Stimulated activated CD8-positive, alpha-beta memory T cell treated with anti-CD3 and anti-CD28 coated beads, Interleukin-15, amount 100 ng/mL, for 4 hours (primary cell): ENCODE measurements at places on chromosomes 4 and X.

DNA sequence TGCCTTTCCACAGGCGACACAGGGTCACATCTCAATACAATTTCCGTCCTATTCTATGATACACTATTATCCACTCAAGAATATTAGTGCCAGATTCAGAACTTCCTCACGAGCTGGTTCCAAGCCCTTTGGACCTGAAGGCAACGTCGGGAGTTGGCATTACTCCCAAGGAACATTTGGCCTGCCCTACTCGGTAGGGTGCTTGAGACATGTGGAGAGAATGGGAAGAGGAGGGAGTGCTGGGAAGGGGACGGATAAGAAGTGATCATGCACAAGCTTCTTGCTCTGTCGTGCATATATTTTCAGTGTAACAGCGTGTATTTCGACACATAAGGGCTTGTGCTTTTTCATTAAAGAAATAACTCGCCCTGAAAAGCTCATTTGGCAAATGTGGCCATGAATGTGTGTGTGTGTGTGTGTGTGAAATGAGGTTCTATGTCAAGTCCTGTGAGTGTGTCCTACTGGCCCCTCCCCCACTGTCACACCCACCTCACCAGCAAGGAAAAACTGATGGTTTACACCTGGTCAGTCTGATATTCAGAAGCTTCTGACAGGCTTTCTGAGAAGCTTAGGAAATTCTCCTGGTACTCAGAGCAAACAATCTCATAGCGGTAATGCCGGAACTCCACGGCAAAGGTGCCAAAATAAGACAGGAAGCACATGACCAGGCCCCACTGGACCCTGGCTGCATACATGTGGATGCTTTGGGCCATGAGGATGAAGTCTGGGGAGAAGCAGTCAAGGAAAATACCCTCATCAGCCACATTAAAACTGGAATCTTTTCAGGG is 54.8 kb downstream of the ENOPH1 start:
- no peak for DNase-seq

DNA sequence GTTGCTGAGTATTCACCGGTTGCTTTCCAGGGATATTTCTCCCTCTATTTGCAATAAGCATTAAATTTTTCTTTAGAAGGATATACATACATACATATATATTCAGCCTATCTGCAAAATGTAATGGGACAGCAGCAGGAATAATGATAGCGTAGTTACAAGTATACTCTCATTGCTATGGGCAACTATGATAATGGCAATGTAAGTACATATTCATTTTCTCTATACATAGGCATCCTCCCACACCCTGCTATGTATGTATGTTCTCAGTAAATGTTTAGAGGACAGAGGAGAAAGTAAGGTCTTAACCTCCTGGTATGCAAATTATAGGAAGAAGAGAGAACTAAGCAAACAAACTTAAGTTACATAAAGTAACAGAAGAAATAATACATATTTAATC is 19.7 kb upstream of the MAB21L2 start:
- DNase-seq, result no peak

- DNase-seq, result no peak
These were observed 71.7 kb downstream of the DDX60L start for GRCh38 chr4:168408620-168409019.

DNA sequence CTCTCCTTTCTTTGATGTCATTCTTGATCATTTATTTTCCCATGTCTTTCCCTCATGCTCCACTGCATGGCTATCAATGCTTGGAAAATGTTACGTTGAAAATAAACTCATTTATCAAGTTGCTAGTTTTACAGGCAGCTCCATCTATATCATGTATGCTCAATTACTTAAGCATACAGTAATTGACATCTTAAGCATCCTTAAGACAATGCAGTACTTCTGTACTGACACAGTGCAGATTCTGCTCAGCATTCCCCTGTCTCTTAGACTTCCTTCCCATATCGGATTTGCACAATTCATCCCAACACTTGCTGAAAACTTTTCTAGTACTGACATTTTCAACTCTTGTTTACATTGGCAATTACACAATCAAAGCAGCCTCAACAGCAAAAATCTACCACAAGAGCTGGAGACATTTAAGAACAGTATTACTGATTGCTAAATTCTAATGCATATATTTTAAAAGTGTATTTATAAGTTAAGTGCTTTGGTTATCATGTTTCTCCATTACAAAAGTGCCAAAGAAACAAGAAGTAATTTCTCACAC is 165.6 kb downstream of the ATP10D start:
- no peak for DNase-seq

- no peak for DNase-seq
These were observed 742 bp upstream of the TAF1 start for GRCh38 chrX:71365356-71365874.

GRCh38 chr4:24076811-24077210 is 187.0 kb upstream of the PPARGC1A start:
- no peak for DNase-seq

DNA sequence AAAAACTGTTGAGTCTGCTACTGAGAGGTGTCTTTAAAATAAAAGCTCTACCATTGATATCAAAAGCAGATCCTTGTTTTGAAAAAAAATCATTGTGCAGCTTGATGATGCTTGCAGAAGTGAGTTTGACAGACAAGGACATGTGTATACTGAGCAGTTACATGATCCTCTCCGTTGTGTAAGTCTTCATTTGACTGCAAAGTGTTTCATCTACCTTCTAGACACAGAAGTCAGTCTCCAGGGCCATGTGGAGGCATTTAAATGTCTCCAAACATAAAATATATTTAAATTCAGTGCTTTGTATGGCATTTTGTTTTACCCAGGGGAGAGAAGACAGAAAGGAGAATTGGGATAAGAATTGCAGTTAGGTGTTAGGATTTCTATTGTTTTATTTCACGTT is 107.8 kb upstream of the MYOZ2 start:
- no peak for DNase-seq

GRCh38 chrX:19188566-19188965 is 66.3 kb upstream of the ADGRG2 start:
- DNase-seq, result no peak

DNA sequence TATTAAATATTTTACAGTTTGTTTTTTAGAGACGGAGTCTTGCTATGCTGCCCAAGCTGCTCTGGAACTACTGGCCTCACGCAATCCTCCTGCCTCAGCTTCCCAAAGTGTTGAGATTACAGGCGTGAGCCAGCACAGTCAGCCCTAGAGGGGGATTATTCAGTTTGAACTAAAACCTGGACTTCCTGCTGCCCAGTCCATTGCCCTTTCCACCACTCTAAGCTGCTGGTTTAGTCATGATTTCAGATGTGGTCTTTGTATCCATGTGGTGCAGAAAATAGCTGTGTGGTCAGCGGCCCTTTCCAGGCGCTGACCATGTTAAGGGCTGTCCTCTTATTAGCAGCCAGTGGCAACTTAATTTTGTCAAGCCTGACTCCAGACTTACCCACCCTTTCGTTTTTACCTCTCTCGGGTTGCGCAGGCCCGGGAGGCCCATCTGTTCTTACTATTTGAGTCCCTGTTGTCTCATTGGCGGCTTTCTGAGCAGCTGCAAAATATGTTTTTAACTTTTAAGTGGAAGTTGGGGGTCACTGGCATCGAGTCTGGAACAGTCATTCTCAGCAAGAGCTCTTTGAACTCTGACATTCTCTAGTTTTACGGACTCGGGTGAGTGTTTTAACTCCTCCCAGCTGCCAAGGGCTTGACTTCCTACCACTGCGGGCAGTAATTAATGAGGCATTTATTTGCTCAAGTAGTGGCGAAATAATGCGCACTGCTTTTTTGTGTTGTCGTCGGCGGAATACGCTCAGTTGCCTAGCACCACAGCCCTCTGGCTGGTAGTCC is 773 bp upstream of the VMA21 start:
- no peak for DNase-seq

DNA sequence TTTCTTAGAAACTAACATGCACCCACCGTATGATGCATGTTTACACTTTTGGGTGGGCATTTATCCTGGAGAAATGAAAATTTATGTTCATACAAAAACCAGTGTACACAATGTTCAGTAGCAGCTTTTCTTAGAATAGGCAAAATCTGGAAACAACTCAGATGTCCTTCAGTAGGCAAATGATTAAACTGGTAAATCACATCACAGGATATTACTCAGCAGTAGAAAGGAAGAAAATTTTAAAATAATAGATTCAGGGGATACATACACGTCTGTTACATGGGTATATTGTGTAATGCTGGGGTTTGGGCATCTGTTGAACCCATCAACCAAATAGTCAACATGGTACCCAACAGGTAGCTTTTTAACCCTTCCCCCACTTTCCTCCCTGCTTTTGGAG is 25.2 kb upstream of the HSPA4L start:
- DNase-seq, result no peak

GRCh38 chr4:147924604-147925412 is 192.9 kb downstream of the ARHGAP10 start:
- DNase-seq, result no peak

GRCh38 chr4:8786166-8786565 is 85.5 kb downstream of the HMX1 start:
- DNase-seq, result no peak

- no peak for DNase-seq
These were observed 83.1 kb downstream of the GRIA3 start for GRCh38 chrX:123267220-123267619.

DNA sequence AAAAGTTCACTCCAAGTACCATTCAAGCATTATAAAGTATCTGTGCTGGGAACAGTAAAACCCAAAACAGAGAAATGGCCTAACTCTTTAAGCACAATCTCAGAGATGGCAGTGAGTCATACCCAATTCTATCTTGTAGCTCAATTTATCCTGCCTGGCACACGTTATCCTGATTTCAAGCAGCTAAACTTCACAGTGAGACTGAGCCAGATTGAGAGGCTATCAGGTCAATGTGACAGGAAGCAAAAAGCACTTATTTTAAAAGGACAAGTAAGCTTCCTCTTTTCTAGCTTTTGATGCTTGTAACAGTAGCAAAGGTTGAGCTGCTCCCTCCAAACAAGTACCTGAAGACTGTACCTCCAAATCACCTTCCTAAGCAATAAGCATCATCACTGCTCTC is 324.9 kb downstream of the NAF1 start:
- no peak for DNase-seq

GRCh38 chr4:79338148-79338547 is 12.3 kb upstream of the NAA11 start:
- no peak for DNase-seq
